ENCODE measurements at places on chromosomes 6 and 20.
A peak's percentile ranks its signal among the peaks of the same experiment; 100 is the strongest.

DNA sequence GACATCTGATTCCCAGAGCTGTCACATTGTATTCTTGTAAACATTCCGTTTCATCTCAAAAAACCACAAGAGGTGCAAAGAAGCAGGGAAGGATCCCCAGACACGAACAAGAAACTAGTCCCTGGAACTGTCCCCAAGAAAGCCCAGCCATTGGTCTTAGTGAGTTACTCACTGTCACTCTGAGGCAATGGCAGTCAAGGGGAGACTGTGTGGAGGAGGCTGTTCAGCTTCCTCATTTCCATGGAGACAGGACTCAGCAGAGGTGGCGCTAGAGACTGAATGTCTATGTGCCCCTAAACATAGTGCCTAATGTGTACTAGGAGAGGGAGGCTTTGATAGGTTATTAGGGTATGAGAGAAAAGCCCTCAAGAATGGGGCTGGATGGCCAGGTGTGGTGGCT is 11.1 kb downstream of the ULBP1 start:
- DNase-seq, result no peak

GRCh38 chr6:163974322-163974721 is 559.8 kb downstream of the QKI start:
- DNase-seq, result no peak

- DNase-seq, result no peak
Measured at GRCh38 chr6:16559071-16559470, 202.2 kb downstream of the ATXN1 start.

- DNase-seq, result no peak
Measured at GRCh38 chr6:108837236-108837971, 10.8 kb upstream of the ARMC2 start.

GRCh38 chr20:10178727-10179313 is 39.8 kb upstream of the SNAP25 start:
- DNase-seq, result no peak

DNA sequence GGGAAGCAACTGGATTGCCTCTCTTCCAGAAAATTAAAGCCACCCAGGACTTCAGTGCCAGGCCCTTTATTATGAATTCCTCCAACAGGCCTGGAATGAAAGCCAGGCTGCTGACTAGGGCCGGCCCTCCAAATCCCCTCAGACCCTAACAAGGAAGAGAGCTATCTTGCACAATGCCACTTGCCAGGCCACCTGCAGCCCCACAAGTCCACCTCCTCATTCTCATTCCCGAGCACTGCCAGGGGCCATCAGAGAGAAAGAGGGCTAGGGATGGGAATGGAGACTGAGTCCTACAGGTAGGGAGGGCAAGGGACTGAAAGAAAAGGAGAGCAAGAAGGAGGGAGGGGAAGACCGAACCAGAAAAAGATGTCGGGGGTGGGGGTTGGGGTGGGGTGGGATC is 86.5 kb downstream of the MRPL14 start:
- DNase-seq, result no peak

- no peak for DNase-seq
Measured at GRCh38 chr6:74892091-74892490, 313.8 kb downstream of the COL12A1 start.

- DNase-seq, result no peak
Measured at GRCh38 chr6:32170294-32170693, 5.6 kb downstream of the AGPAT1 start.

- DNase-seq, result no peak
Measured at GRCh38 chr6:125931733-125932450, 24.7 kb upstream of the HINT3 start.

- no peak for DNase-seq
Measured at GRCh38 chr6:103750603-103751002, 1109.1 kb downstream of the HACE1 start.

GRCh38 chr6:33979750-33980149 is 166.1 kb downstream of the GRM4 start:
- peak; percentile 39 for DNase-seq

- no peak for DNase-seq
Measured at GRCh38 chr6:39247667-39248194, 18.5 kb upstream of the KCNK5 start.

Data from activated naive CD4-positive, alpha-beta T cell treated with anti-CD3 and anti-CD28 coated beads, Interleukin-2, amount 50 U/mL, for 72 hours (primary cell).